ENCODE measurements at places on chromosomes 12 and 14.
A peak's percentile ranks its signal among the peaks of the same experiment; 100 is the strongest.

DNA sequence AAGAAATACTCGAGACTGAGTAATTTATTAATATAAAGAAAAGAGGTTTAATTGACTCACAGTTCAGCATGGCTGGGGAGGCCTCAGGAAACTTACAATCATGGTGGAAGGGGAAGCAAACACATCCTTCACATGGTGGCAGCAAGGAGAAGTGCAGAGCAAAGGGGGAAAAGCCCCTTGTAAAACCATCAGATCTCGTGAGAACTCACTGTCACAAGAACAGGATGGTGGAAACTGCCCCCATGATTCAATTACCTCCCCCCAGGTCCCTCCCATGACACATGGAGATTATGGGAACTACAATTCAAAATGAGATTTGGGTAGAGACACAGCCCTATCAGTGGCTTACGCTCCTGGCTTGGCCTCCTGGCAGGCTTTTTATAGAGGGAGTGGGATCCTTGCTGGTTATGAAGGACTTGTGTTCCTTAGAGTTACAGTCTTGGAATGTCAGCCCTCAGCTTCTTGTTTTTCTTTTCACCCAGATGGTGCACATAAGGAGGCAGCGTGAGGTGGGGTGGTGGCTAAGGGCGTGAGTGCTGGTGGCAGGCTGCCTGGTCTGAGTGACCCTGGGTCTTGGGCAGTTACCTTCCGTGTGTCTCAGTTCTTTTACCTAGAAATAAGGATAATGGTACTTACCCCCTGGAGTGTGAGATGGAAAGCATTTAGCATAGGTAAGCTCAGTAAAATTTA is 25.7 kb downstream of the TRAF3 start:
- no peaks in the 10 kb centered on the region for H3K27me3 ChIP-seq
- no peak overlapping the region for H3K27ac ChIP-seq
- no peak overlapping the region for H3K4me3 ChIP-seq

- H3K27me3 ChIP-seq, result no peaks in the 10 kb centered on the region
- H3K4me3 ChIP-seq, result peak overlapping the region; percentile 3
- peak overlapping the region; percentile 79 for H3K27ac ChIP-seq
- DNase-seq, result peak; percentile 55
- H3K4me1 ChIP-seq, result peaks cover 52% of the 10 kb centered on the region
Observed at GRCh38 chr14:64569138-64569631, 19.4 kb downstream of the PPP1R36 start.

GRCh38 chr12:62817556-62818271 is 117.2 kb downstream of the PPM1H start:
- H3K36me3 ChIP-seq, result no peaks in the 10 kb centered on the region
- no peaks in the 10 kb centered on the region for H3K27me3 ChIP-seq
- no peaks in the 10 kb centered on the region for H3K4me1 ChIP-seq
- DNase-seq, result no peak
- no peak overlapping the region for H3K27ac ChIP-seq

DNA sequence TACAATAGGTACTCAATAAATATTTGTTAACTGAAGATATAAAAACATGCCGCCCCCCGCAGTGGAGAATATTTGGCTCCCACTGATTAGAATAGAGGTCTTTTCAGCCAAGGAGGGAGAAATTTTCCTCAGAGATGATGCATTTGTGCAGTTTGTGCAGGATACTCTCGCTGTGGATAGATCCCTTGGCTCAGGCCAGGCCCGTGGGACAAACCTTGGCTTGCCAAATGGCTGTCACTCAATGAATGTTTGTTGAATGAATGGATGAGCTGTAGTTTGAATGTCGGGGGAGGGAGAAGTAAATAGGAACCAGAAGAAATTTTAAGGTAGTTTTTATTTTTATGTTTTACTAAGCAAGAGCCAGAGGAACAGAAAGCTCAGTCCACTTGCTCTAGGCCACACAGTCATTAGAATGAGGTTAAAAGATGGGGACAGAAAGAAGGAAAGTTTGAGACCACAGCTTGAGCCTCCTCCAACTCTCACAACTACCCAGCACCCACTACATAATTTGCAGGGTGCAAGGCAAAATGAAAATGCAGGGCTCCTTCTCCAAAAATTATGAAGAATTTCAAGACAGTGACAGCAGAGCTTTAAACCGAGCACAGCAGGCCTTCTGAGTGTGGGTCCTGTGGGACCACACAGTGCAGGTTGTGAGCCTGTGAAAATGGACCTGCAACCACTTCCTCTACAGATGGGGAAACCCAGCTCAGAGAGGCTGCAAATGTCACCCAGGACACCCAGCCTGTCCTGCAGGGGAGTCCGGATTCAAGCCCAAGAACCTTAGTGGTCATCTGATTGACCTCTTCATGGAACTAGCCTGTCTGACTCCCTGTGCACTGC is 51.4 kb downstream of the WSCD2 start:
- DNase-seq, result no peak
- H3K36me3 ChIP-seq, result no peaks in the 10 kb centered on the region
- H3K4me1 ChIP-seq, result no peaks in the 10 kb centered on the region
- H3K4me3 ChIP-seq, result no peak overlapping the region
- no peak overlapping the region for H3K27ac ChIP-seq

- peak; percentile 72 for DNase-seq
- no peaks in the 10 kb centered on the region for H3K36me3 ChIP-seq
- peak overlapping the region; percentile 81 for H3K27ac ChIP-seq
- no peaks in the 10 kb centered on the region for H3K27me3 ChIP-seq
- H3K4me1 ChIP-seq, result peaks cover 26% of the 10 kb centered on the region
Observed at GRCh38 chr14:61477712-61478462, 156.5 kb downstream of the PRKCH start.

- no peaks in the 10 kb centered on the region for H3K4me1 ChIP-seq
- no peaks in the 10 kb centered on the region for H3K36me3 ChIP-seq
- no peak overlapping the region for H3K27ac ChIP-seq
- no peak for DNase-seq
- H3K4me3 ChIP-seq, result no peak overlapping the region
- H3K27me3 ChIP-seq, result no peaks in the 10 kb centered on the region
Observed at GRCh38 chr14:27175489-27175888, 577.7 kb upstream of the NOVA1 start.

DNA sequence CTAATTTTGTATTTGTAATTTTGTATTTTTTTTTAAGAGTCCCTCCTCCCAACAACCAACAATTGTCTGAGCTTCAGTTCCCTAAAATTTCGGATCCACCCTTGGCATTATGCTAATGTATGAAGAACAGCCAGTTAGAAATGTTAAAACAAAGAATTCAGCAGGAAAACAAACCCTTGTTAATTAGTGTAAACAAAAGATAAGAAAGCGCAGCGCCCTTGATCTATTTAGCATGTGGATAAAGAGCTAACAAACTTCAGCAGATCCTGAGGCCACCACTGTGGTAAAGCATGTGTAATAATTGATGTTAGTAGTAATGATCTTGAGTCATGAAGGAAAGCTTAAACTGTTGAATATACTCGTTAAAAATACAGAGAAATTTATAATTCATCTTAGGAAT is 199.8 kb downstream of the TMX1 start:
- H3K4me3 ChIP-seq, result no peak overlapping the region
- H3K36me3 ChIP-seq, result no peaks in the 10 kb centered on the region
- H3K4me1 ChIP-seq, result no peaks in the 10 kb centered on the region
- H3K27me3 ChIP-seq, result no peaks in the 10 kb centered on the region
- DNase-seq, result no peak
- no peak overlapping the region for H3K27ac ChIP-seq

- H3K4me3 ChIP-seq, result no peak overlapping the region
- no peak overlapping the region for H3K27ac ChIP-seq
- H3K36me3 ChIP-seq, result no peaks in the 10 kb centered on the region
- no peaks in the 10 kb centered on the region for H3K27me3 ChIP-seq
Observed at GRCh38 chr12:129331356-129332085, 478.2 kb downstream of the GLT1D1 start.
